ENCODE measurements at places on chromosomes 3 and 15.

DNA sequence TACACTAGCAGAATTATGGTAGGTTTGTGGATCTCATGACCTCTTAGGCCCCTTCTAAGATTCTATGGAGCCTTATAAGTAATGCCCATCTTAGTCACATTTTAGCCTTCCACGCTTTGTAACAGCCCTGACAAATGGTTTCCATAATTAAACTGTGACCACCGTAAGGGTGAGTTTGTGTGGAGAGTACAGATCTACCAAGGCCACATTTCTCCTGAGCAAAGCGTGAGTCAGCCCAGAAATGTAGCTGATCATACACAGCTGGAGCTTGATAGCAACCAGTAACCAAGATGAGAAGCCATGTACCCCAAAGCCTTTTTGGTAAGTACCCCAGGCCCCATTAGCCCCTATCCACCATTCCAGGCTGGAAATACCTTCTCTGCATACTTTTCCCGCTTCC lies 31.7 kb downstream of the CHAC1 start:
- no peak for DNase-seq

DNA sequence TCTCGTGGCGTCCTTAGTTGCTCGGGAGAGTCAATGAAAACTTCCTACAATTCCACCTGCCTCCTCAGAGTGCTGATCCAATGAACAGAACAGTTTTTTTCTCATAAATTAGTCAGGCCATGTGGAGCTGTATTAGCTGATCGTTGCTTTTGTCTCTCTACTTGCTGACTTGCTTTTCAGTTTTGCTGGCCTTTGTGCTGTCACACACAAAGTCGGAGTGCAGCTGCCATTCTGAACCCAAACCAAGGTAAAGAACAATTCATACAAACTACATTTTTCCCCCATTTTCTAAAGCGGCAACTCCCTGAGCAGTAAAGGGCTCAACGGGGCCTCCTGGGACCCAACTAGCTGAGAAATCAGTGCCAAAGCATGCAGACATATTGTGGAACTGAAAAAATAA lies 43.1 kb downstream of the MEIS2 start:
- DNase-seq: no peak

GRCh38 chr3:112143251-112143650 lies 10.2 kb upstream of the GCSAM start:
- DNase-seq: no peak

GRCh38 chr3:168295027-168295426 lies 199.3 kb upstream of the GOLIM4 start:
- no peak for DNase-seq

- DNase-seq: no peak
Measured at GRCh38 chr15:85646538-85647091, 148.1 kb downstream of the KLHL25 start.

GRCh38 chr15:66620341-66620740 lies 54.5 kb upstream of the LCTL start:
- no peak for DNase-seq

GRCh38 chr15:65115086-65115485 lies at the start of gene UBAP1L:
Gene UBAP1L (minus strand): TSS chr15:65115200. CDS start chr15:65106215, 8,985 bp downstream.
- DNase-seq: no peak

Measured in stimulated activated CD8-positive, alpha-beta memory T cell treated with anti-CD3 and anti-CD28 coated beads, Interleukin-4, amount 100 ng/mL, for 1 hour (primary cell).